ENCODE measurements at places on chromosomes 12 and 14. TPM values are rescaled to one million over a fixed set of nuclear protein-coding genes. Genes with fewer than 3 reads are reported as not detected.

- DNase-seq = no peak
Measured at GRCh38 chr14:32350020-32350419, 20.9 kb downstream of the AKAP6 start.

GRCh38 chr14:104290058-104290667 is 151.8 kb downstream of the KIF26A start:
- no peak for DNase-seq

- DNase-seq = no peak
Measured at GRCh38 chr14:81200054-81200453, 20.7 kb downstream of the GTF2A1 start.

COX6A1 gene
- 325 TPM for total RNA-seq

GRCh38 chr12:71594214-71594948 is 69.3 kb downstream of the ZFC3H1 start:
- DNase-seq = peak; percentile 16

- peak; percentile 15 for DNase-seq
Measured at GRCh38 chr14:88129306-88130056, 124.5 kb downstream of the GPR65 start.

DNA sequence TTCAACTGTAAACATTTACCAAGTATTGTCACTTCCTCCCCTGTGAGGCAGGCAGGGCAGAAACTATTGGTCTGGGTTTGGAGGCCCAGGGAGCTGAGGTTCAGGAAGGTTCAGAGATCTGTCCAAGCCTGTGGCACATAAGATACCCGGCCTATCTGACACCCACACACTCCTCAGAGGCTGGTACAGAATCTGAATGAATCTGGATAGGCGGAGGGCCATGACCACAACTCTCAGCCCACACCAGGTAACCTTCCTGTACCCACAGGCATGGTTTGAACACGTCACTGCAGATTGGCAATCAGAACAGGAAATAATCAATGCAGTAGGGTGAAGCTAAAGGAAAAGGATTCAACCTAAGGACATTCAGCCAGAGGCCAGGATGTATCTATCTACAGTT is 92.8 kb upstream of the TMCC3 start:
- DNase-seq = no peak

DNA sequence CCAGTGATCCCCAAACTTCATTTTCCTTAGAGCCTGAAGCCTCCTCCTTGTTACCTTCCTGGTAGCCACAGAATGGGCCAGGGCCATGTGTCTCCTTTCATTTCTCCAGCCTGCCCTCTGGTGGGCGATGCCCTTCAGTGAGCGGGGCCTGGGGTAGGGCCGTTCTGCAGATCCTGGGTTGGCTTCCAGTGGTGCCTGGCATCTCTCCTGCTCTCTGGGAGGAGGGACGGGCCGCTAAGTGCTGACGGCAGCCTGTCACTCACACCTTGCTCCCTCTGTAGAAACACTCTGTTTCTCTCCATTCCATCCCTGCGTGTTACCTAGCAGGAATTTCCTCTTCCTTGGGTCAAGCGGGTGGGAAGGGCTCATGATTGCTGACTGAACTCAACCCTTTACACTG is 232.1 kb downstream of the CACNA1C start:
- peak; percentile 68 for DNase-seq

RAD9B gene
- total RNA-seq = 3.6 TPM

KCNK10 gene
- total RNA-seq = not detected
